ENCODE measurements at places on chromosomes 4 and X.

- DNase-seq, result no peak
Measured at GRCh38 chr4:73021634-73022033, 47.9 kb downstream of the COX18 start.

DNA sequence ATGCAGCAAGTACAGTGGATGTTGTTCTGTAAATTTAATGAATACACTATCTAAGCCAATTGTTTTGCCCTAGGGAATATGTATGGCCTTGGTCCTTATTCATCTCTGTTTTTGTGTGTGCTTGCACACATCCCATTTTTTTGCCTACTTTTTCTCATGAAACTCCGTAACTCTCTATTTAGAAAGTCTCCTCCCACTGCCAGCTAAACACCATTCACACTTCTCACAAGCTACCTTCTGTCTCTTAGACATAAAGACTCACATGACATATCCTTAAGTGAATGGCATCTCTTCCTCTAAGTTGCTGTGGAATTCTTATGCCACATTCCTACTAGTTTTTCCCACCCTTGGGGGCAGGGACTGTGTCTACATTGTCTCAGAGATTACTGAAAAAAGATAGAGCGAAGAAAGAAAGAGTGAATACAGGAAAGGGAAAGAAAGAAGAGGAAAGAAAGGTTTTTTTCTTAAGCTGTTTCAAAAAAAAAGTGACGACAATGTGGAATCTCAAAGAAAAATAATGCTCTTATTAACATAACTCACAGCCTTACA lies 117.5 kb downstream of the ATG4A start:
- DNase-seq, result no peak

GRCh38 chr4:168787801-168788595 lies 222.1 kb downstream of the CBR4 start:
- DNase-seq, result no peak

GRCh38 chr4:46839128-46839527 lies 69.9 kb downstream of the COX7B2 start:
- DNase-seq, result no peak

DNA sequence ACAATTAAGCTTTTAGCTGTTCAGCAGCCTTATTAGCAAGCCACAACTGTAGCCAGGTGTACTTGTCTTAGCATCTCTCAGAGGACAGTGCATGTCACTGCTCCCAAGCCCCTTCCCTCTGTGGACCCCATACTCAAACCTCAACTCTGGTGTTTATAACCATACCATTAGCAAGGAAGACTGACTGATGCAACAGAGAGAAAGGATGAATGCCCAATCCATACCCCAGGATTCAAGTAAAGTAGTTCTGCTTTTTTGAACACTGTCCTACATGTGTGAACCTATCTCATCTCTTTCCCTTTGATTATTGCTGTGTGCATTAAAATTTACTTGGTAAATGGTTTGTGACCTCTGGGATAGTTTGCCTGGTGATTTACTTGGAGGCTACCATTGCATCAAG lies 22.8 kb upstream of the CYBB start:
- no peak for DNase-seq

- no peak for DNase-seq
Measured at GRCh38 chr4:90211174-90211573, 84.0 kb downstream of the CCSER1 start.

DNA sequence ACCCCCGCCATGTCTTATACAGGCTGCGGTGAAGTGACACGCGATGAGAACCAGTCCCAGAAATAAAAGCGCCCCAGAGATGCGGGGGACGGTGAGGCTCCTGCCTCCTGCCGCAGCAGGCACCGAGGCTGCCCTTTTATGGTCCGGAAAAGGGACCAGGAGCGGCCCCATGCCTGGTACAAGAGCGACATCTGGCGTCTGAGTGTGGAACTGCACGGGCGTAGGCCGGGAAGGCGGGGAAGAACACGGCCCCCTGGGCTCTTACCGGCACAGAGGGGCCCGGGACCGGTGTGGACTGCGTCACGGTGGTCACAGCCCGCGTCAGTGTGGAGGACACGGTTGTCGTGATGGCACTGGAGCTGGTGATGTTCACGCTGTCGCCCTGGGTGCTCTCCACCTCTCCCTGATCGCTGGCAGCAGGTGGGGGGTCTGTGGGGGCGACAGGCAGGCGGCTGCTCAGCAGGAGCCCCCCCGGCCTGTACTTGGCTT lies 8.9 kb upstream of the RENBP start:
- DNase-seq, result peak; percentile 71

GRCh38 chr4:174201871-174202270 lies 81.6 kb downstream of the FBXO8 start:
- DNase-seq, result no peak

DNA sequence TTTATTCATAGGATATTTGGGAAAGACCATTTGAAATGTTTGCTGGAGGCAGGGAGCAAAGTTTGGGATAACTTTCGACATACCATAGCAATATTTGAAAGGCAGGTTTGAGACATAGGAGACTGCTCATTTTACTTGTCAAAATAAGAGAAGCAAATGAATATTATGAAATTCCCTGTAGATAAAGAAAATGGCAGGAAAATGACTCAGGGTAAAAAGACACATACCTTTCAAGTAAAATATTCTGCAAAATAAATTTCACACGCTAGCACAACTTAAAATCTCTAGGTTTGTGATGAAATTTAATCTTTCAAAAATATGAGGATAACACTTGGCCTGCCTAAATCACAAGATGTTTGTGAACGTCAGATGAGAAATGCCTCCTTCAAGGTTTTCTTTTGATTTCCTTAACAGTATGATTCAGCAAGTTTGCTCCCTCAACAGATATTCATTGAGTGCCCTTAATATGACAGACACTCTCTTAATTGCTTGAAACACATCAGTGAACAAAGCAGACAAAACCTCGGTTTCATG lies 6.6 kb downstream of the TMEM156 start:
- no peak for DNase-seq

DNA sequence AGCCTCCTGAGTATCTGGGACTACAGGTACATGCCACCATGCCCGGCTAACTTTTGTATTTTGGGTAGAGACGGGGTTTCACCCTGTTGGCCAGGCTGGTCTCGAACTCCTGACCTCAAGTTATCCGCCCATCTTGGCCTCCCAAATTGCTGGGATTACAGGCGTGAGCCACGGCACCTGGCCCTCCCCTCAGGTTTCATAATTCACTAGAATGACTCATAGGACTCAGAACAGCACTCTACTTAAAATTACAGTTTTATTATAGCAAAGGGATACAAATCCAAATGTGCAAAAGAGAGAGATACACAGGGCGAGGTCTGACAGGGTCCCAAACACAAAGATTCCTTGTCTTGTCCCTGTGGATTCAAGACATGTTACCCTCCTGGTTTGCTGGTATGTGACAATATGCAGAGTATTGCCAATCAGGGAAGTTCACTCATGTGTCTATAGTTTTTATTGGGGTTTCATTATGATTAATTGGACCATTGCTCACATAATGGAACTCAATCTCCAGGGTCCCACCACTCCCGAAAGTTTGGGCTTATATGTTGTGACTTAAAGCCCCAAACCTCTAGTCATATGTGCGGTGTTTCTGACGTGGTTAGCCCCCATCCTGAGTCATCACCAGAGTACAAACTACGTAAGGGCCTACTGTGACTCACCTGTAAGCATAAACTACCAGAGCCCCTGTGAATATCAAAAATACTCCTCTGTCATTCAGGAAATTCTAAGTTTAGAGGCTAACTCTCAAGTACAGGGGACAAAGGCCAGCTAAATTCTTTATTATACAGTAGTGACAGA lies 5.2 kb downstream of the YIPF6 start:
- peak; percentile 51 for DNase-seq

GRCh38 chr4:125125276-125125675 lies 189.5 kb upstream of the FAT4 start:
- no peak for DNase-seq

- no peak for DNase-seq
Measured at GRCh38 chr4:108544481-108544880, 75.9 kb upstream of the RPL34 start.

DNA sequence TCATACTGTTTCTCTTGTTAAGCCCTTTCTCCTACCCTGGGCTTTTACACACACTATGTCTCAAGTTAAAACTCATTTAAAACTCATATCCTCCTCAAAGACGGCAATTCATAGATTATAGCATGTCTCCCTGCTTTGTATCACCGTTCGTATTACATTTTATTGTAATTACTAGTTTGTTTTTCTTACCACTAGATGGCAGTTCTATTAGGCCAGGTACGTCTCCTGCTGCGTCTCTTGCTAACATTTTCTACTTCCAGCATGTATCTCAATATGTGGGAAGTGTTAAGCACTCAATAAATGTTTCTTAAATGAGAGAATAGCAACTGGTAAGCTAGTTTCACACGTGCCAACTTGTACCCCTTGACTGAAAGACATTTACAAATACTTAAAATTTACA lies 450.3 kb upstream of the PCDH7 start:
- no peak for DNase-seq
